ENCODE measurements at places on chromosomes 1 and 21. TPM values are rescaled to one million over a fixed set of nuclear protein-coding genes. Genes with fewer than 3 reads are reported as not detected.

GRCh38 chr1:38029081-38029681 is 16.6 kb downstream of the UTP11 start:
- DNase-seq = no peak

GRCh38 chr1:228452194-228453021 is 34.8 kb upstream of the RNF187 start:
- no peak for DNase-seq

DNA sequence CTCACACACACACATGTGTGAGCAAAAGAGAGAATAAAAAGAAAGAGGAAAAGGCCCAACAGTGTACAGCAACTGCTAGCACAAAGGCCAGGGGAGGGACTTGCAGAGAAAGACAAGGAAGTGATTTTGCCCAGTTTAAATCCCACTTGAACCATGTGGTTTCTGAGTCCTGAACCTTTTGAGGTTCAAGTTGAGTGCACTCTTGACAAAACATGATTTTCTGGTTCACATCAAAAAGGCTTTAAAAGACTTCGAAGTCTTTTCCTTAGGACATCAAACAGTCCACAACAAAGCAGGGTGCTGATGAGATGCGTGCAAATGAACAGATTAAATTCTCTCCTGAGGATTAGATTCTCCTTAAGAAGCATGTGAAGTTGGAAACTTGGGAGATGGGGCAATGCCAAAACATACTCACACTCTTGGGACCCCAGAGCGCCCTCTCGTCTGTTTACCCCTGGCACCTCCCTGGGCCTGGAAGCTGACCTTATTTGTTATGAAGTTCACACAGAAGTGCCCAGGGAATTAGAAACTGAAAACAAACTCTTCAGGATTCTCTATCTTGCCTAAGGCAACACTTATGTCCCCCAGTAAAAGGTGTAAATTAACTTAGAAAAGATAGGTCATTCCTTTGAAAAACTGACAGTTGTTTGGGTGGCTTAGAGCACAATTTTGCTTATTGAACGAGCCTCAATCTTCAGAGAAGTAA is 31.5 kb downstream of the RNF220 start:
- no peak for DNase-seq

DNA sequence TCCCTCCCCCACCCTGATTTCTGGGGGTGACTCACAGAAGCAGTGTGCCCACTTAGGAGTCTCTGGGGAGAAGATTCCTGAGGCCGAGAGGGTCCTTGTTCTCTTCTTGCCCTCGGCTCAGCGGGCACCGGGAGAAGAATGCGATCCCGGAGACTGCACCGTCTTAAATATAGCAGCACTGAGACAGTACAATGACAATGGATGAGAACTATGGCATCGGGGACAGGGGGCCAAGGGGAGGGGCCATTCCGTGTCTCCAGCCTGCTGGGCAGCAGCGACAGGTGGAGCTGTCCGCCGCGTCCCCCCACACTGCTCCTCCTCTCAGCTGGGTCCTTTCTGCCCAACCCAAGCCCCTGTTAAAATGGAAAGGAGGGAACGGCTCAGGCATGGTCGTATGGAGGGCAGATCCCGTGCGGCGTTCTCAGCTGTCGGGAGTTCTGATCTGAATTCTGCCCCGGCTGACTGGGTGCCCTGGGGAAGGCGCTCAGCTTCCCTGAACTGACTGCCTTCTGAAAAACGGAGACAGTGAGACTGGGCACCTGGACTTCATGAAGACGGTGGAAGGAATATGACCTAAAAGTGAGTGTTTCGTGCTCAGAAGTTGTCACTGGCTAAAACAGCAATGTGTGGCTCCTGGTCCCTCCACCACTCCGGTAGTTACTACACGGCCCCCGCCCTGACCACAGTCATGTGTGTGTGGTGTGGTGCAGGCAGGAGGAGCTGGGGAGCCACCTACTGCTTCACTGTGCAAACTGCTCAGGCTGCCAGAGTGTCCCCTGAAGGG is at the start of gene MYOM3:
TSS of gene MYOM3 (minus strand) at position 140 of the 784 bp plus-strand sequence. CDS start 3,499 bp downstream, outside the sequence.
- no peak for DNase-seq

DNA sequence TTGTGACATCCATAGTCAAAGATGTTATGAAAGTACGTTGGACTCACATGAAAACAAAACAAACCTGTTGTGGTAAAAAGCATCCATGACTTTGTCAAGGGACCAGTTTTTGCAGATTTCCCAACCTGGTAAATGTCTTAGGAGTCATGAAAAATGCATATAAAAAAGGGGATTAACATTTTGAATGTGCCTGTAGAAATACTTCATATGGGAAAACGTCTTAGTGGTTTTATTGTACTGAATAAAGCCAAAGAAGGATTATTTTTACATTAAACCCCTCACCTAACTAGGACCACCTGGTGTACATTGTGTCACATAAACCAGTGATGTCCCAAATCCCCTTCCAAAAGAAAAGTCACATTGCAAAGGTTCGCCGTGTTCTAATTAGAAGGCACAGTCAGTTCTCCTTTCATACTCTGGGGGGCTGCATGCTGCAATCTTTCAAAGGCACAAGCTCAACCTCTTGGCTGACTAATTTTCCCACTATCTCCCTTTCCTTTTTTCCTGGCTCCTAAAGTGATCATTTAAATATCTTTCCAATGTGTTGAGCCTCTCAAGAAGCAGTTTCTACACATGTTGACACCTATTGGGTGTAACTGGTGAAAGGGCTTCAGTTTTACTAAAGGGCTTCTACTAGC is 119.8 kb upstream of the SPAG17 start:
- no peak for DNase-seq

DNA sequence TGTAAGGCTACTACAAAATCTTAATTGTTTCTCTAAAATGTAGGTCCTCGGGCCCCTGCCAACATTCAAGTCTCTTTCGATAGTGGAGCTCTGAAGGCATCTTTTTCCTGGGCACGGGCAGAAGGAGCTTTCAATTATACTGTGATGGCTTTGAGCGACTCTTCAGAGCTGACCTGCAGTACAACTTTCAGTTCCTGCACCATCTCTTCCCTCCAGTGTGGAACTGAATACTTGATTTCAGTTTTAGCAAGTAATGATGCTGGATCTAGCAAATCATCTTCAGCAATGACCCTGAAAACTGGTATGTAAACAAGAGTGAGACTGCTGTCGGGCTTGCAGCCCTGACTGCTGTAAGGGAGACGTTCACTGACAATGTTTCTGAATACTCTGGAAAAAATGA is 9.6 kb downstream of the FNDC7 start:
- no peak for DNase-seq

GRCh38 chr1:234836045-234836681 is 226.2 kb upstream of the IRF2BP2 start:
- no peak for DNase-seq

DNA sequence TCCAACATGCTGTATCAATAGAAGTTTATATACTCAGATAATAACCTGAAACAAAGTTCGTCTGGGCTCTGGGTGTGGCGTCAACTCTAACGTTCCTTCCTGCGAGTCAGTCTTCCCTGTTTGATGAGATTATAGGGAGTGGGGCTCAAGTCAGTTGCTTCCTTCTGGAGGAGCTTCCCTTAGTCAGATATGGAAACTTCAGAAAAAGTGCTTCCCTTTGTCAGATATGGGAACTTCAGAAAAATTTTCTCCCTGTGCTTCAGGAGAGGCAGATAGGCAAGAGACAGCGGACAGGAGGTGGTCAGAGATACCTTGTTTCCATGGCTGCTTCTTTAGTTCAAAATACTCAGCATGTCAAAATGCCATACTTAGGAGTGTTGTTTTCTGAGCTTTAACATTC is 51.1 kb upstream of the PRDX6 start:
- DNase-seq = no peak

DNA sequence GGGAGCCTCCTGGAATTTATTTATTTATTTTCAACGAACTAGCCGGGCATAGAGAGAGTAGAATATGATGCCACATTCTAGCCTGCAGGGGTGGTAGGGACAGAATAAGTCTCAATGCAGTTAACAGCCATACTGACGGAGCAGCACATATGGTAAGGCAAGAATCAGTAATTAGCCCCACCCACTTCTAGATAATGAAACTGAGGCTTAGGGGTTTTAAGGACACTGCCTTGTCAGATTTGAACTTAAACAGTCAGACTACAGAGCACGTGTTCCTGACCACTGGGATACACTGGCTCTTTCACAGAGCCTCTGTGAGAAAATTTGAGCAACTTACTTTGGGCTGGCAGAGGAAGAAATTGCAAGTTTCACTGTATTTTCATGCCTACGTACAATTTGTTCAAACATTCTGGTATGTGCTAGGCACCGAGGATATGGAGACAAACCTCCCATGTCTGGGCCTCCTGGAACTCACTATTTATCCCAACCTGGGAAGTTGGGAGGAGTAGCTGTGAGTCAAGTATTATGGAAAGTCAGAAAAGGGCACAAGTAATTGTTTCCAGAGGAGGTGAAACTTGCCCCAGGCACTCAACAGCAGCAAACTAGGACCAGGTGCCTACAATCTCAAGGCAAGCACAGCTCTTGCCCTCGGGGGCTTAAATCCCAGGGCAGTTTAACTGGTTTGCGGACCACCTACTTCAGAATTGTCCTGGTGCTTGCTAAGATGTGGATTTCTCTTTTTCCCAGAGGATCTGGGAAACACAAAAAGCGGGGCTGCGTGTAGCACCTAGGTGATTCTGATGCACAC is 1.6 kb upstream of the CLIC4 start:
- DNase-seq = no peak

DNA sequence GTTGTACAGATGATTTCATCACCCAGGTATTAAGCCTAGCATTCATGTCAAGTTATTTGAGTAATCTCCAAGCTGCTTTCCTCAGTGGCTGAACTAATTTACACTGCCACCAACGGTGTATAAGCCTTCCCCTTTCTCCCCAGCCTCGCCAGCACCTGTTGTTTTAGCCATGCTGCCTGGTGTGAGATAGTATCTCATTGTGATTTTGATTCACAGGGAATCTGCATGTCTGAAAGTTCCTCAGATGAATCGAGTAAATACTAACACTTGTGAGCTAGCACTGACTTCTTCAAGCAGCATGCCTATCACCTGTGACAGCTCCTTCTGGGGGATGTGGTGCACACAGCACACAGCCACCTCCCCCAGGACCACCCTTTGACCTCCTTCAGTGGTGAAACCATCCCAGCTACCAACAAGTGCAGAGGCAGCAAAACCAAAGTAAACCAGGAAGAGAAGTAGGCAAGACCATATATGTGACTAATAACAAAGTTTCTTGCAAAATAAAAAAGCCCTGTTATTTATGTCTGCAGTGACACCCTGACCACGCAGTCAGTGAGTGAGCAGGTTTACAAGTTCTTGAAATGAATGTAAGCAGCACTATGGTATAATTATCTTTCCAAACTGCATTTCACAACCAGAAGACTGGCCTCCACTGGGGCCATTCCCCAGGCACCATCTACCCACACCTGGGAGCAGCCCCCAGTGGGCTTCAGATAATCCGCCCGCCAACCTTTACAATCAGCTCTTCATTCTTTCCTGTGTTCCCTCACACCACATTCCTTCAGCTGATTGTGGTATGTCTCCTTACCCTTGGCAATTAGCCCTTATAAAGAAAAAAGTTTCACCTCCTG is 173.8 kb downstream of the ETS2 start:
- no peak for DNase-seq

DNA sequence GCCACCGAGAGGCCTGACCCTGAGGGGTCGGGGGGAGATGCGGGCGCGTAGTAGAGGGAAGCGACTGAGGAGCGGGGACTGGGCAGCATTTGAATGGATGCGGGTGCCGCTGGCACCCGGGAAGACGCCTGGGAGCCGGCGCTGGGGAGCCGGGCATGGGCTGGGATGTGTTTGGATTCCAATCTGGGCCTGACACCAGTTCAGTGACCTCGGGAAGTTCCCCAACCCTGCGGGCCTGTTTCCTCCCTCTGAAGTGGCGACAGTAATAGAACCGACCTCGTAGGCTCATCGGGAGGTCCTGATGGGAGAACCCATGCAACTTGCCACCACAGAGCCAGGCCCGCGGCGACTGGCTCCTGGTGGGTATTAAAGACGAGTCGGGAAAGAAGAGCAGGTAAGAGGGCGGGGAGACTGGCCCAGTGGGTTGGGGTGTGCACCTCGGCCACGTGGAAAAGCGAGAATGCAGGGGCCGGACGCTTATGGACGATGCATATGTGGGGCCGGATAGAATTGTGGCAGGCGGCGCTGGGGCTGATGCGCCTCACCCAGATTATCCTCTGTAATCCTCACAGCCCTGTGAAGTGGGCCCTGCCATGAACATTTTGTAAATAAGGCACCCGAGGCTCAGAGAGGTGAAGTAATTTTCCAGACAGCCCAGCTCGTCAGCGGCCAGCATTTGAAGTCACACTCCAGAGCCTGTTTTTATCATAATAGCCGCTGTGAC is 105.8 kb downstream of the SLC16A1 start:
- DNase-seq = no peak

- no peak for DNase-seq
Measured at GRCh38 chr1:93853940-93854339, 25.1 kb downstream of the DNTTIP2 start.

DNA sequence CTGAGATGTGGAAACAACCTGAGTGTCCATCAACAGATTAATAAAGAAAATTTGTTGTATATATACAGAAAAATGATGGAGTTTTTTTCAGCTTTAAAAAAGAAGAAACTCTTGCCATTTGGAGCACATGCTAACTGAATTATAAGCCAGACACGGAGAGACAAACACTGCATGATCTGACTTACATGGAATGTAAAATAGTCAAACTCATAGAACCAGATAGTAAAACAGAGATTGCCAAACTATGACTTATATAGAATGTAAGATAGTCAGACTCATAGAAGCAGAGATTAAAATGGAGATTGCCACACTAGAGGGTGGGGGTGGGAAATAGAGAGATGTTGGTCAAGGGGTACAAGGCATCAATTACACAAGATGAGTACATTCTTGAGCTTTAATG is 1786.6 kb downstream of the PLA2G4A start:
- no peak for DNase-seq

DNA sequence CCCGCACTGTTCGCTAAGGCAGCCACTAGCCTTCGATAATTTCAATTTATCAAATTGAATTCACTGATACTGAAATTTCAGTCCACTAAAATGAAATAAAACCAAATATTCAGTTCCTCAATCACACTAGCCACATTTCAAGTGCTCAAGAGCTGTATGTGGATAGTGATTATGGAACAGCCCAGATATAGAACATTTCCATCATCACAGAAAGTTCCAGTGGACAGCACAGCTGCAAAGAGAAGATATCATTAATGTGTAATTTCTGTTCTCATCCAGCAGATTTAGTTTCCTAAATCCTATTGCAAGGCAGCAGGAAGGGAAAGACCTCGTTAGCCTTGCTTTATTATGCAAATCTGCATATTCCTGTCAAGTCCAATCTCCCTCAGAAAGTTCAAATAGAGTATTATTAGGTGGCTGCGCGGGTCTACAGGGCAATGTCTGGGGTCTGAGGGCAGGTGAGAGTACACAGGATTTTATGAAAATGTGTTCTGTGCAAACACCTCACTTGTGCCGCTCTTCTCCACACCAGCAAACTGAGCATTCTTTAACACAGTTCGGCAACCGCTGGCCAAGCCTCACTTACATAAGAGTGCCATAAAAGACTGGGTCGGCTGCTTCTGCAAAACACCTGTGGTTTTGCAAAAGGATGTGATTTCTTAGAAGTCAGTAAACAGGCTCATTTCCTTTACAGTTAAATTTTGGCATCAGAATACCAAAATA is 22.4 kb downstream of the CAPZB start:
- DNase-seq = no peak

- DNase-seq = no peak
Measured at GRCh38 chr1:106727171-106727570, 329.3 kb upstream of the PRMT6 start.

The LCE2A gene
- total RNA-seq = not detected

The CHODL gene
- total RNA-seq = 0.14 TPM

The AADACL3 gene
- not detected for total RNA-seq

The CCDC17 gene
- 1.2 TPM for total RNA-seq

The CRNN gene
- total RNA-seq = not detected
